ENCODE measurements at places on chromosomes 7 and 10.

DNA sequence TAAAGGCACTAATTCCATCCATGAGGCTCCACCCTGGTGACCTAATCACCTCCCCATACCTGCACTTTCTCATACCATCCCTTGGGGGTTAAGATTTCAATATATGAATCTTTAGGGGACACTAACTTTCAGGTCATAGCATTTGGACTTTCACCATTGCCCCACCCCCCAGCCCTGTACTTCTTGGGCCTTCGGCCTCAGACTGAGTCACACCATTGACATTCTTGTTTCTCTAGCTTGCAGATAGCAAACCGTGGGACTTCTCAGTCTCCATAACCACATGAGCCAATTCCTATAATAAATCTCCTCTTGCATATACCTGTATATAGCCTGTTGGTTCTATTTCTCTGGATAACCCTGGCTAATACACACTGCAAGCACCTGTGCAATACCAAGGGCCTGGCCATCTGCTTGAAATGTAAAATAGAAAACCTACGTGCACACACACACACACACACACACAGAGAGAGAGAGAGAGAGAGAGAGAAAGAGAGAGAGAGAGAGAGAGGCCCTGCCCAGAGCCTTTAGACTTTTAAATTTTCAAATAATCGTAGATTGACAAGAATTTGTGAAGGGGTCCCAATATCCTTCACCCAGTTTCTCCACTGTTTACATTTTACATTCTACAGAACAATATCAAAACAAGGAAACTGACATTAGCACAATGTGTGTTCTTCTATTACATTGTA is 25.3 kb downstream of the ANXA8 start:
- DNase-seq: no peak

DNA sequence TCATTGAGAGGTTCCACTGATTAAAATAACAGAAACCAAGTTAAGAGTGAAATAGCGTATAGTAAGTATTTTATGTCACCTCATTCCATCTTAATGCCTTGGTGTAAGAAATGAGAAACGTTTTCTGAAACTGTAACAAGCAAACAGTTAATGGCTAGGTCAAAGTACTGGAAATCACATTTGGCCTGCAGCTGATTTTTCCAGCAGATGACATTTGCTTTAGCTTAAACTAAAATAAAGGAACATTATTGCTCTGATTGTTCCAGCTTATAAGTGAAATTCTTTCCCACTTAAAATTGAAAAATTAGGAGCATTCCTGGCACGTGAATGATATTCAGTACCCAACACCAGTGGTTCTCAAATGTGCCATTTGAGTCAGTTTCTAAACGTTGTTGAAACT is 213.6 kb upstream of the DPP6 start:
- no peak for DNase-seq

DNA sequence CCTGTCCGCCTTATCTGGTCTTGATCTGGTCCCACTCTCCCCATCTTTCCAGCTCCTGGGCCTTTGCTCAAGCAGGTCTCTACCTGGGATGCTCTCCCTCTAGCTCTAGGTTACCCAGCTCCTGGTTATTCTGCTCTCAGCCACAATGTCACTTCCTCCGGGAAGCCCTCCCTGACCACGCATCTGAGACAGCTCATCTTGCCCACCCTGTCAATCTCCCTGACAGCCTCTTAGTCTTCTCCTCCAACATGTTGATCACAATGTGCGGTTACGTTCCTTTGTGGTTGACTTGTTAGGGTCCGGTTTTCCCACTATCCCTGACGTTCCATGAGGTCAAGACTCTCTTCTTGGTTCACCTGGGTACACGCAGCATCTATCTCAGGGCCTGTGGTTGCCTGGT is 55.6 kb downstream of the GOLGA7B start:
- no peak for DNase-seq

GRCh38 chr7:42745357-42746059 is 166.4 kb downstream of the C7orf25 start:
- DNase-seq: no peak

DNA sequence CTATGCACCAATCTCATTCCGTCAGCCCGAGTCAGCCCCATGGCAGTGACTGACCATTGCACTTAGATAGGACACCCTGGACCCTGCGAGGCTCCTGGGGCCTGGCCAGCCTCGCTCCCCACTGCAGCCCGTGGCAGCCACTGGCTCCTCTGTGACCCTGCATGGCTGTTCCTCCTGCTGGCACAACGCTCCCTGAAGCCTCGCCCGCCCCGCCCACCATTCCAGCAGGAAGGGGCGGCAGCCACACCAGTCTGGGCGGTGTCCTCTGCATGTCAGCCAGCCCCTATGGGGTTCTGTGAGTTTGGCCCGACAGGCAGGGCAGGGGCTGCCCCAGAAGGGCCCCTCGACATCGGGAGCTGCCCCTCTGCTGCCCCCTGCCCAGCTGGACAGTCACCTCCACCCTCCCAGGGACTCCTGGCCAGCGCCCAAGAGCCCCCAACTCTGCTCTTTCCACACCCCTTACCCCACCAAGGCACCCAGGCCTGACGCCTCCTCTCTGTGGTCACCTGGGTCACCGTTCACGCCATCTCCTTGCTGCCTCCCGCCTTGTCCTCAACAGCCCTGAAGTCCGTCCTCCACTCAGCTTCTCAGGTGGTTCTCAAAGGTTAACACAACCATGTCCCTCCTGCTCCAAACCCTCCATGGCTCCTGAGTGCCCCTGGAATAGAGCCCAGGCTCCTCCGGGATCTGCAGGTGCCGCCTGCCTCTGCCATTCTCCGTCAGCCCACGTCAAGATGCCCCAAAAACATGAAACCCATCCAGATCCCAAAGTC is 103.5 kb downstream of the MICALL2 start:
- DNase-seq: no peak

DNA sequence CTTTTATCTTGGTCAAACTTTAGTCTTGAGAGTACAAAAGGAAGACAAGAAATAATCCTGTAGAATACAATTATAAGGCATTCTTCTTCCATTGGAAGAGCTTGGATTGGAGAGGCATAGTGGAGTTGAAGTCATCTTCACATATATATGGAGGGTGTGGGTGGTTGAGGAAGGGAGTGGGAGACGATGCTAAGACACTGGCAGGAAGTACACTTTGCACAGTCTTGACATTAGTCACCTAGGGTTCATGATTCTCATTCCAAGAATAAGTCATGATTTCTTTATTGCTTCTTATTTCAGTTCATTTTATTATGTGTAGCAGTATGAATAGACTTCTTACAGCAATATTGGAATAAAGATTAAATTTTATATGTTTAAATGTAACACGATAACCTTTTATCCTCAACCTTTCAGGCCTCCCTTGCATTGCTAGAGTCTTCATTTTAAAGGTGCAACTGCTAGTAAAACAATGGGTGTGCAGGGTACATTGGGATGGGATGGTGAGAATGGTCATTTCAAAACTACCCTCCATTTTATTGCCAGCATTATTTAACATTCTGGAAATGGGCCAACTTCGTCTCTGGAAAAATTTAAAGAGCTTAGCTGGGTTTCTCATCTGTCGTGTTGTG is 12.3 kb upstream of the SLC26A3 start:
- no peak for DNase-seq

DNA sequence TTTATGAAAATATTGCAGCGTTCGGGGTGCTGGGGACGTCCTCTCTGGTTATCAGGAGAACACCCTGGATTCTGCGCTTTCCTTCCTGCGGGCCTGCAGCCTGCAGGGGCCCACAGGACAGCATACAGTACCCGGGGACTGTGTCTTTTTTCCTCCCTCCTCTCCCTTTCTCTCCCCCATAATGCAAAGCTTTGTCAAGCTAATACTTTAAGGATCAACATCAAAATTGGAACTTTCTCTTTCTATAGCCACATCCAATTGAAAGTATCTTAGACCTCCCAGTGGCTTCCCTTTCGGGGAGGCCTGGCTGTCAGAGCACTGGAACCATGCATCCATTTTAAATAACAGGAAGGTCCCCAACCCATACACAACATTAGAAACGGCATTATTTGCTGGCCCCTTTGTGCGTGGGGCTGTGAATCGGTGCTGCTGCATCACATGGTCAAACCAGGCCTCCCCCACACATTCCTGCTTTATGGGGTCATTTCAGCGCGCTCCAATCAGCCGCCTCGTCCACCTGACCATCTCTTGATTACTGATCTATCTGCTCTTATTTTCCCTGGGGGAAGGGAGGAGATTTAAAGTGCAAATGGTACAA is 505.1 kb downstream of the DNAJB6 start:
- no peak for DNase-seq

DNA sequence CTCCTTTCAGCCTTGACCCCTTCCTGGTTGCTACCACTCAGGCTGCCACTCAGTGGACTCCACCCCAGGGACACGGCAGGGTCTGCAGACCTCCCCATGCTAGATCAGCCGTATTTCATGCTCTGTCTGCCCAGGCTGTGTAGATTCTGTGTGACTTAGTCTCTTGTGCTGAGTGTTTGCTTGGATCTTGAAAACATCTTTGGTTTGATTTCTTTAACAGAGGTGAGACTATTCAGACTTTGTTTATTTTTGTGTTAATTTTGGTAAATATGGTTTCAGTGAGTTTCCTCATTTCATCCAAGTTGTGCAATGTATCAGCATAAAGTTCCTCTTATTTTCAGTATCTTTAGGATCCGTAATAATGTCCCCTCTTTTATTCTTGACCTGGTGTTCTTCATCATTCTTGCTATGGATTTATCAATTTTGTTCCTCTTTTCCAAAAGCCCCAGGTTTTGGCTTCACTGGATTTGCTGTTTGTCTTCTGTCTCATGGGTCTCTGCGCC is 21.2 kb upstream of the PWWP2B start:
- DNase-seq: no peak

DNA sequence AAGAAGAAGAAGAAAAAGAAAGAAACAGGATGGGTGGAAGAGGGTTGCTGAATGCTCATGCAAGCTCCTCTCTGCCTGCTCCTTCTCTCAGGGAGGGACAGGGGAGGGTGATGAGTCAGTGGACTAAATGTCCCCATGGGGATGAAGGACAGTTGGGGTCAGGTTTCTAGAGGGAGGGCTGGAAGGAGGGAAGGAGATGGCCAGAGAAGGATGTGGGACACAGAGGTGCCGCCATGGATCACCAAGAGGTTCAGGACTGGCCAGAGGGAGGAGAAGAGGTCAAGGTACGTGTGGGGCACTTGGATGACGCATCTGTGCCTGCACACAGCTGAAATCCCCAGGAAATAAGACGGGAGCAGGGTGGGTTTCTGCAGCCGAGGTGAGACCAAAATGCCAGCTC is 88.9 kb upstream of the GTF2I start:
- no peak for DNase-seq

DNA sequence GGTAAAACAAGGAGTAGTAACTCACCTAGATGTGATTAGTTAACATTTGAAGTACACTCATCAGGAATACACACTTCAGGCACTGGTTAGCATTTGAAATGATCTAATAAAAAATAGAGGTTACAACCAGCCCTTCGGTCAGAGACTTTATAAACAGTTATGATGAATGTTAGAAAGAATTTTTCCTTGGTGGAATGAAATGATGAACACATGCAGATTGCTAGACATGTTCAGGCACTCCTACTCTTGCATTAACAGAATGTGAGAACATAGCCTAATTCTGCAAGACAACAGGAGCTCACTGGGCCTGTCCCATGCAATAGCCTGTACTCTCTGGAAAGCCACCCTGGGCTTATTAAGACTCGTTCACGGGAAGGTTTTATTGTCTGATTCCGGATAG is 47.3 kb upstream of the TECTB start:
- DNase-seq: no peak

DNA sequence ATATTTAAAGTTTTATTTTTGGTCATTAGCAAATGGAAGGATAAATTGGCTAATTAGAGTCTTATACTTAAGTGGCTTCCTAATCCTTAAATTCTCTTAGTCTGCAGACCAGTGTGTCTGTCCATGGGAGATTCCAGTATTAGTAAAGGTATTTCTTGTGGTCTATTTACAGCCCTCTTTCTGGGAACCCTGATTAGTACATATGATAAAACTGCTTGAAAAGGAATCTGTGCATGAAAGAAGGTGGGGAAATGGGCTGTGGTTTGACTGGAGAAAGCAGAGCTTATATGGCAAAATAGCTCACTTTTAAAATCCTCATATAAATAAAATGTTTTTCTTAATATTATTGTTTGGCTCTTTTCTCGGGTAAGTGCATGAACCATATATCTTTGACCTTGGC is 124.5 kb upstream of the RHOBTB1 start:
- DNase-seq: no peak

DNA sequence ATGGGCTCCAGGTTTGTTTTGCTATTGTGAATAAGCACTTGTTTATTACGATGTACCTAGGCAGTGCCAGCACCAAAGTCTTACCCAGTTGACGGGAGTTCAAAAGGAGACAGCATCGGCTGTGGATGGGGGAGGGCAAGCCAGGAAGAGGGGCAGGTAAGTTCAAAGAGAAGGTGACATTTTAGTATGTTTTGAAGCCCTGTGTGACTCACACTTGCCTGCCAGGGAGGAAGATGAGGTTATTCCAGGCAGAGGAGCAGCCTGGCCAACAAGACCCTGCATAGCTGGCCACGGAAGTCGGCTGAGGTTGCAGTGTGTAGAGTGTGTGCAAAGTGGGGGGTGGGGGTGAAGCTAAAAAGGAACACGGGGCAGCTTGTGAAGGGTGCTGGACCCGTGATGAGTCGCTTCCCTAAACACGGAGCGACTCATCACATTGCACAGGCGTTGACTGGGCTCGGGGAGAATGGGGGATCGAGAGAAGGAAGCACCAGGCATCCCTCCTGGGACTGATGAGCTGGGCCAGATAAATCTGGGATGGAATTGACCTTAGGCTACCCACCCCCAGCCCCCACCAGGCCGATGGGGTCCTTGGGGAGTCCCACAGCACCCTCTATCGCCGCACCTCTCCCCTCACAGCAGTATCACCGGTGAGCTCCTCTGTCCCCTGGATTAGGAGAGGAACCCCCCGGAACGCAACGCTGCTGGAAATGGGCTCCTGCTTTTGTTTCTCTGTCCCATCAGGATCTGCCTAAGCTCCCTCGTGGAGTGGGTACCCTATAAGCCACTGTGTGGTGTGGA is 97.9 kb upstream of the IKZF1 start:
- peak; percentile 89 for DNase-seq

GRCh38 chr10:79336739-79337138 is 10.5 kb upstream of the PPIF start:
- DNase-seq: no peak

Data from bone marrow (tissue), 2 donors.